ENCODE measurements at places on chromosomes 4 and X. TPM values are rescaled to one million over a fixed set of nuclear protein-coding genes. Genes with fewer than 3 reads are reported as not detected.

FRMPD3 gene
- 0.13 TPM for total RNA-seq

DNA sequence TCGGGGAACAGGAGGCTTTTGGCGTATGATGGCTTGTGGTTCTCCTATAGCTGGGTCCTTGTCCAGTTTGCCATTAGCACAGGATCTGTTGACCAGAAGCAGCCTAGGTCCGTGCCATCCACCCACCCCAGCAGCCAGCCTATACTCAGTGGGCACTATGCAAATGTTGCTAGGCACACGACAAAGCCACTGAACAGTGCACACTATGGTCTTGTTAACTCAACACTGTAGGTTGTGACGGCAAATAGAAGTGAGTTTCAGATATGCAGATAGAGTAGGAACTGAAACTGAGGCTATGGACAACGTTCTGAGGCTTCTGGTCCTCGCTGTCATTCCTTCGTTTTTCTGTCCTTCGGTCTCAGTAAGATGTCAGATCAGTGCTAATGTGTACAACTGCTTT, 541.3 kb upstream of the TENM3 start:
- no peak for DNase-seq

- no peak for DNase-seq
Measured at GRCh38 chrX:102651242-102652011, at the start of gene GPRASP1. Gene GPRASP1, plus strand, starts transcription at chrX:102651483. Its CDS starts 2,431 bp downstream, at chrX:102653914.

DNA sequence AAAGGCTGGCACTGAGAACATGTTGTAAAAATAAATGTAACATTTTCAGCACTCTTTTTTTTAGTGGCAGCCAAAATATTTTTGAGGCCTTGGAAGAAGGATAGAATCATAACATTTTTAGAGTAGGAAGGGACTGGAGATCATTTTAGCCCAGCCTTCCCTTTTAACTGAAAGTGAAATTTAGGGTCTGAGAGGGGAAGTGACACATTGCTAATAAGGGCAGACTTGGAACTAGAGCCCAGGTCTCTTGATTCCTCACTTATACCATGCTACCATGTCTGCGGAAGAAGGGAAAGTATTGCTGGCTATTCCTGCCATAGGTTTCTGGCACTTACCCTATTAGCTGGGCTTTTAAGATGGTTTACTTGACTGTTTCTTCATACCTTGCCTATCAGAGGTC, 4.8 kb downstream of the WDR44 start:
- no peak for DNase-seq

GRCh38 chr4:138014590-138015288, 227.4 kb downstream of the SLC7A11 start:
- DNase-seq, result no peak

- DNase-seq, result no peak
Measured at GRCh38 chr4:5003372-5003857, 15.8 kb downstream of the CYTL1 start.

GRCh38 chr4:182604161-182604622, 313.0 kb downstream of the DCTD start:
- no peak for DNase-seq

- peak; percentile 53 for DNase-seq
Measured at GRCh38 chr4:5816101-5816500, 76.8 kb downstream of the CRMP1 start.

FGFRL1 gene
- 54.1 TPM for total RNA-seq

RPS6KA3 gene
- 38.3 TPM for total RNA-seq

DCAF8L2 gene
- not detected for total RNA-seq

DNA sequence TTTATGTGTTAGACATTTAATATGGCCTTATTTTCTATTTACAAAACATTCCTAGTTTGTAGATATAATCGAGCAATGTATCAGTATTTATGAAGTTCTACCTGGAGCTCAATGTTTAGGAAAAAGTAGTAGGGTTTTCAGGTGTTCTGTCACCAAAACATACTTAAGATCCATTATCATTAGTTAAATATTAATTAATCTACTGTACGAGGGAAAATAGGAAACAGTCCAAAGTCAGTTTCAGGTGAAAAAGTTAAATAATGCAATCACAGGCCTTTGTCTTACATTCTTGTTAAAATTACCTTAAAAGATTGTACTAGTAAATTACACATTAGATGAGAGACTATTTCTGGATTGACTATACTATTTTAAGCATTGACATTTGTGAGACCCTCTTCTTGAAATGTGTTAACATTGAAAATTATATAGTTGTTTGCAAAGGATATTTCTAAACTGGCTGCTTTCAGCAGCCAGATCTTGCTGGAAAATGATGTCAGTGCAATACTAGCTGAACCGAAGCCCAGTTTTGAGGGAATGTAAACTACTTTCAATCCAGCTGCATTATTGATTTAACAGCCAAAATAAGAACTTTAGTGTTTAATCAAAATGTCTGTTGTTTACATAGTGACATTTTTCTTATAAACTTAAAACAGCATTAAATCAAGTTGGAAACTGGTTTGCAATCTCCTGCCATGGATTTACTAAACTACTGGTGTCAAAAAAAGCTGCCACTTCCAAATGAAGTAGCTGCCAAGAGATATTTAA, 19.3 kb downstream of the GUCY1B1 start:
- DNase-seq, result no peak

CAPN6 gene
- 0.16 TPM for total RNA-seq

DNA sequence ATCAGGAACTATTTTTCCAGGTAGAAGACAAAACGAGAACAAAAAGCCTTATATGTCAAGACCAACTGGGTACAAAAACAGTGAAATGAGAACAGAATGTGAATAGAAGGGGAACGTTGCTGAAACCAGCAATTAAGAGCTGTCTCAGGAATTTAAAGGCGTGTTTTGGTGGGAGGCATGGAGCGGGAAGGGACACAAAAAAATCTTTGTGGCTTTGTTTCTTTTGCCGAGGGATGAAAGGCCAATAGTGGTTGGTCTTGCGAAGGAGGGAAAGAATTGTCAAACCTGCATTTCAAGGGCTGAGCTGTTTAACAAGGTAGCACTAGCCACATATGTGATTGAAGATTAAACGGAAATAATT, 103.8 kb downstream of the USP46 start:
- no peak for DNase-seq

ARSJ gene
- 2.4 TPM for total RNA-seq

- no peak for DNase-seq
Measured at GRCh38 chr4:133865612-133866327, 335.8 kb downstream of the PABPC4L start.

DNA sequence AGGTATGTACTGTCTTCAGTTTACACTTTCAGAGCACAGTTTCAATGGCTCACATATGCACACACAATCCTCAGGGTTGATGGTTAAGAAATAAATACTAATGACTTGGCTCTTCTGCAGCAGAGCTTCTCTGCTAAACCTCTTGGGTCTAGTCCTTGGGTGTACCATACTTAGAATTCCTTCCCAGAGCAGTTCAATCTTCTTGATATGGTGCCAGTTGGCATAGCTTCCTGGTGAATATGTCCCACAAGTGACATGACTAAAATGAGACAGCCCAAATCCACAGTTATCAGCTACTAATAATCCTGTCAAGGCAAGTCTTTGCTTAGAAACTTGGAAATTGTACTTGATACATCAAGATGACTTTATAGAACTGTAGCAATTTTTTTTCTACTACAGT, 654.4 kb downstream of the IQCM start:
- DNase-seq, result no peak

DNA sequence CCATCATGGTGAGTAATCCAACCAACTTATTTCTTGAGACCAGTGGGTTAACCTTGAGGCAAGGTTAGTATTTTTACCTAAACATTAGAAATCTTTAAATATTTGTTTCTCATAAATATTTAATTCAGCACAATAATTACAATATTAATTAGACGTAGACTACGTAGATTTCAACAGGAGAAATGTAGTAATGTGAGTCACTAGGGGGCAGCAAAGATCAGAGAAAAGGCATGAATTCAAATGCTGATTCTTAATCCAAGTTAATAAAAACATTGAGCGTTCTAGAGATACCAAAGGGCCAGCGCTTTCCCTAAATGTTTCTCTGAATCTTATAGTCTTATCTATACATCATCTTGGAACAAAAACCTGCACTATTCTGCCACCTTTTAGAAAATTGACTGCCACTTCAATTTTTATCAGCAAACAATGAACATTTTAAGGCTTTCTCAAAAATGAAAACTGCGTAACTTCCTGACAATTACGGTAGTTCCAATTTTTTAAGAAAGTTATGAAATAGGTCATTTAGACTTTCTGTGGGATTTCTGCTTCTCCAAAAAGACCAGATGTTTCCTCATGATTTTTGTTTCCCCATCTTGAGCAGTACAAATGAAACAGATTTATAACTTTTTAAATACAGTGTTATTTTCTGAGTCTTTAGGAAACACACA, 180.7 kb downstream of the GASK1B start:
- DNase-seq, result no peak

- no peak for DNase-seq
Measured at GRCh38 chr4:87299898-87300297, 22.8 kb downstream of the HSD17B13 start.

ZNF141 gene
- 18.8 TPM for total RNA-seq

DNA sequence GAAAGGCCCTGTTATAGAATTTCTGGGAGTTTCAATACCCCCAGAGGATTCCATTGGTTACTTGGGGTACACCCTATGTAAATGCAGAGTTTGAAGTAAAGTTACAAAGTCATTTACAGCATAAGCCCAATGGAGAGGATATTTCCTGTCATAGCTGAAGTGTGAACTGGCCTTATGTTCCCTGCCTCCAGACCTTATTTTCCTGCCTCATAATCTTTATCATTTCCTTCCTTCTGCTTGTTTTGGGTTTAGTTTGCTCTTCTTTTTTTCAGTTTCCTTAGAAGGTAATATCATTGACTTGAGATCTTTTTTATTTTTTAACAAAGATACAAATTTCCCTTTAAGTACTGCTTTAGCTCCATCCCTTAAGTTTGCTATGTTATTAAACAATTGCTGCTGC, 85.4 kb downstream of the PPEF1 start:
- no peak for DNase-seq

GRCh38 chr4:181204109-181204508, 1039.1 kb upstream of the TENM3 start:
- no peak for DNase-seq

SGMS2 gene
- 26.3 TPM for total RNA-seq

NCAPG gene
- 0.26 TPM for total RNA-seq

DNA sequence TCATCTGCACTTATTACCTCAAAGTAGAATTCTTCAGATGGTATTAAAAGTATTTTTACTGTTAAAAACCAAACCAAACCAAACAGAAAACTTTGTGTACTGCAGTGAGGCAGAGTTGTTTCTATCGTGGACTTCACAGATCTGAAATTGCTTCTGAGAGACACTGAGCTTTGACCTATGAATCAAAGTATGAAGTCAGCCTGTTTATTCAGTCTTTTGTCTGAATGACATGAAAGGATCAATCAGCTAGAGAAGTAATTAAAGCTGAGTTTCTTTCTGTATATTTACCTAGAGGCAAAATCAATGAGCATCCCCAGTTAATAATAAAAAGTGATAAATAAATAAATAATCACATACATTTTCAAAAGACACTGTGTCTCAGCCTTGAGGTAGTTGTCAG, 2121.0 kb downstream of the PCDH7 start:
- no peak for DNase-seq

DNA sequence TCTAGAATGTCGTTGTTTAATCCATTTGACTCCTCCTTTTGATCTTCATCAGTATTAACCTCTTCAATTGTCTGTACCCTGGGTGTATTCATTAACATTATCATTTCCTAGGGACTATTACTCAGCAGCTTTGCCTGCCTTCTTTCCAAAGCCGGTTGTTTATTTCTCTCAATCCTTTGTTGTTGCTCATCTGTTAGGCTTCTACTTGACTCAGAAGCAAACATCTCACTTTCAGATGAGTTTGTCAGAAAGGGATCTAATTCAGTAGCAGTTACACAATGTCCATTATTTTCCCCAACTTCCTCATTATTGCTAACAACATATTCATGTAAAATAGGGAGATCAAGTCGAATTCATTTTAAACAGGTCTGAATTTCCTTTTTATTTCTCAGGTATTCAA, 22.1 kb upstream of the HSD17B10 start:
- no peak for DNase-seq

GRCh38 chrX:10055430-10055829, 88.3 kb downstream of the CLDN34 start:
- no peak for DNase-seq

SHROOM4 gene
- total RNA-seq, result 22.0 TPM

GRCh38 chrX:68990948-68991347, 162.1 kb downstream of the EFNB1 start:
- no peak for DNase-seq

- DNase-seq, result no peak
Measured at GRCh38 chrX:153913211-153913610, 8.7 kb downstream of the AVPR2 start.

PDE6B gene
- total RNA-seq, result 2.9 TPM

NLGN4X gene
- total RNA-seq, result 8.4 TPM

GCNA gene
- total RNA-seq, result 1.3 TPM

GRCh38 chrX:20248592-20249192, 18.0 kb downstream of the RPS6KA3 start:
- no peak for DNase-seq

DNA sequence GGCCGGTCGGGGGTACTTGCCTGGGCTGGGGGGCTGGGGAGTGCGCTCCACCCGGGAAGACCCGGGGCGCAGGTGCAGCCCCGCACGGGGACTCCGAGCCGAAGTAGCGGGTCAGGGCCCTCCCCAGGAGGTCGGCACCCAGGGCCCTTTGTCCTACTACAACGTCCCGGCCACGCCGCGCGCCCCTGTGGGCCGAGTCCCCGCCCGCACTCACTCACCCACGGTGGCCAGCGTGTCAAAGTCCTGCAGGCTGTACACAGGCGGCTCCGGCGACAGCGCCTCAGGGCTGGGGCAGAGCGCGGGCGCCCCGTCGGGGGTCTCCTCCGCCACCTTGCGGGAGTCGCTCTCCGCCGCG, 602 bp downstream of the PRKX start:
- peak; percentile 90 for DNase-seq

DNA sequence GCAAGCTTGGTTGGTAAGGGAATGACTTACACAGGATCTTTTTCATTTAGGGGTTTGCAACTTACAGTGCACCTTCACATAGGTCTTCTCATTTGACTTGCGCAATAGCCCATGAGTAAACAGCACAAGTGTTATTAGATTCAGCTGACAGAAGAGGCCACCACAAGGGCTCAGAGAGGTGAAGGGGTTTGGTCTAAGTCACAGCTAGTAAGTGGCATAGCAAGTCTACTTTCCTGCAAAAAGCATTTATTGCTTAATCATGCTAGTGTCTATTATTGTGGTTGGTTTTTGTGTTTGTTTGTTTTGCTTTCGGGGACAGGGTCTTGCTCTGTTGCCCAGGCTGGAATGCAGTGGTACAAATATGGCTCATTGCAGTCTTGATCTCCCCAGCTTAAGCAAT, 83.3 kb downstream of the SPRY1 start:
- DNase-seq, result no peak

COPS4 gene
- 31.3 TPM for total RNA-seq

GRCh38 chr4:34643476-34643875, 1600.8 kb downstream of the ARAP2 start:
- no peak for DNase-seq

GRCh38 chrX:118974908-118975671, 672 bp downstream of the LONRF3 start:
- no peak for DNase-seq

TAB3 gene
- total RNA-seq, result 18.5 TPM

GRCh38 chr4:1172971-1173757, 781 bp upstream of the SPON2 start:
- DNase-seq, result peak; percentile 83
